ENCODE measurements at places on chromosomes 7 and 10. TPM values are rescaled to one million over a fixed set of nuclear protein-coding genes. Genes with fewer than 3 reads are reported as not detected.

- no peak for DNase-seq
These were observed 35.2 kb downstream of the CCDC71L start for GRCh38 chr7:106625678-106626301.

Gene CADPS2
- total RNA-seq: not detected

DNA sequence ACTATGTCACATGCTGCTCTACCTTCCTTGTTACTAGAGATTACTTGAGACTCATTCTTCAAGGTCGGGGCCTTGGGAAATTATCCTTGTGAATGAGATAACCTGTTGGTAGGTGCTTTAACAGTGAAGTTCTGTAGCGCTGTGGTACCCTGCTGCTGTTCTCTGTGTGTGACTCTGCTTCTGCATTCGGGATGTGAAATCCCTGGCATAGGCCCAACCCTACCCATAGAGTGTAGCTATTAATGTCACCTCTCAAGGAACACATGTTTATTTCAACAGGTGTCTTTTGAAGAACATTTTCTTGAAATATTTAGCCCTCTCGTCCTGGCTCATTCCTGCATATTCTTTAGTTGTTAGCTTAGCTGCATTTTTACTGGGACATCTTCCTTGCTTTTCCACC is 41.8 kb upstream of the TMEM236 start:
- DNase-seq: no peak

DNA sequence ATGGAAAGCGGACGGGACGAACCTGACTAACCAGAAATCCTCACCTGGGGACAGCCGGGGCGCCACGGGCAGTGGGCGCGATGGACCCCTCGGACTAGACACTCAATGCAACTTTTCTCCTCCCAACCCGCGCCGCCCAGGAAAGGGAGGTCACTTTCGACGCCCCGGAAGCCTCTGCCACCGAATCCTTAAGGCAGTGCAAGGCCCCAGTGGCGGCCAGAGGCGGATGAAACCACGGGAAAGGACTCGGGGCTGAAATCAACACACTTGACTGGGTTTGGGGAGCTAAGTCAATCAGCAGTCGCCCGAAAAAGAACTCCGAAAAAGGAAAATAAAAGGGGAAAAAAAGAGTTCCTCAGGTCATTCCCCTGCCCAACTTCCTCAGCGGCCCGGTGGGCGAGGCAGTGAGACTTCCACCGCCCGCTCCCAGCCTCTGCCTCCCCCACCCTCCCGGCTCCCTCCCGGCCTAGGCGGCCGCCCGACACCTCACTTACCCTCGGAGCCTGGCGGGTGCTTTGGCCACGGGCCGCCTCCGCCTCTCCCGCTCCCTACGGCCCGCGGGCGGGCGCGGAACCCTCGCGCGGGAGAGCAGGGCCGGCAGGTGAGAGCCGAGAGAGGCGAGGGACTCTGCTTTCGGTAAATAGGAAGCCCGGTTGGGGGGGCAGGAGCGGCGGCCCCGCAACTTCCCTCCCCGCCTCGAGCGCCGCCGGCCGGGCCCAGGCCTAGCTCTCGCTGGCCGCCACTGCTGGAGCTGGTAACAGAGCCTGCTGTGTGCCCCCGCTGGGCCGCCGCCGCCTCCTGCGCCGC is 518 bp downstream of the WAPL start:
- DNase-seq: peak; percentile 32

DNA sequence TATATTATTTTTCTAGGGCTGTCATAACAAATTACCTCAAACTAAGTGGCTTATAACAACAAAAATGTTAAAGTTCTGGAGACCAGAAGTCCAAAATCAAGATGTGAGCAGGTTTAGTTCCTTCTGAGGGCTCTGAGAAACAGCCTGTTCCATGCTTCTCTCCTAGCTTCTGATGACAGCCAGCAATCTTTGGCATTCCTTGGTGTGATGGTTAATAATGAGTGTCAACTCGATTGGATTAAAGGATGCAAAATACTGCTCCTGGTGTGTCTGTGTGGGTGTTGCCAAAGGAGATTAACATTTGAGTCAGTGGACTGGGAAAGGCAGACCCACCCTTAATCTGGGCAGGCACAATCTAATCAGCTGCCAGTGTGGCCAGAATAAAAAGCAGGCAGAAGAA is 26.3 kb upstream of the TNKS2 start:
- DNase-seq: no peak

GRCh38 chr7:128869138-128869943 is 6.7 kb downstream of the ATP6V1F start:
- DNase-seq: peak; percentile 63

Gene HGF
- total RNA-seq: not detected

- no peak for DNase-seq
These were observed 4.8 kb downstream of the NUB1 start for GRCh38 chr7:151346470-151346769.

DNA sequence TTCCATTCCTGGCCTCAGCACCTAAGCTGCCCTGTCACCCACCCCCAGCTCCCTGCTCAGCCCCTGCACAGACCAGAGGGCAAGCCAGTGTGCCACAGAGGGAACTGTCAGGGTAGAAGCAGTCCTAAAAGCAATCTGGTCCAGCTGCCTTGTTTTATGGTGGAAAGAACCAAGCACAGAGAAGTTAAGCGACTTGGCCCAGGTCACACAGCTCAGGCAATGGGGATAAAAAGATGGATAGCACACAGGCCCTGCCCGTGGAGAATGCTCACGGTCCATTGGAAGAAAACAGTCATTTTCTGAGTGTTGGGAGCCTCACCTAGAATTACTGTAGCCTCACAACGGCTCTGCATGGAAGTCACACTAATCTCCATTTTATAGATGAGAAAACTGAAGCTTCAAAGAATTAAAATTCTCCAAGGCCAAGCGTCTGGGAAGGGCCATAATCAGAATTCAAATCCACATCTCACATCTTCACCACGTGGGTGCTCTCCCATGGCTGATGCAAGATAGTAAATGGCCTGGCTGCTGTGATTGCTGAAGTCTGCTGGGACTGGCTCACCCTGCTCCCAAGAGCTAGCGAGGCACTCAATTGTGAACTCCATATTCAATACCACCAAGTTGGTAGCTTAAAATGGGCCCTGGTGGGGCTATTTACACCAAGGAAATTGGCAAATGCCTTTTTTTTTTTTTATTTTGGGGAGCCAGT is 26.8 kb downstream of the C10orf105 start:
- no peak for DNase-seq

GRCh38 chr10:77173615-77174461 is 463.8 kb downstream of the KCNMA1 start:
- peak; percentile 49 for DNase-seq

GRCh38 chr10:117242463-117242832 is 1.5 kb downstream of the SLC18A2 start:
- no peak for DNase-seq

Gene TMEM213
- total RNA-seq: not detected

Gene ASB13
- total RNA-seq: 8.0 TPM

GRCh38 chr7:77524731-77525130 is 12.4 kb upstream of the PTPN12 start:
- no peak for DNase-seq

GRCh38 chr10:11004144-11005077 is 13.3 kb upstream of the CELF2 start:
- DNase-seq: no peak

DNA sequence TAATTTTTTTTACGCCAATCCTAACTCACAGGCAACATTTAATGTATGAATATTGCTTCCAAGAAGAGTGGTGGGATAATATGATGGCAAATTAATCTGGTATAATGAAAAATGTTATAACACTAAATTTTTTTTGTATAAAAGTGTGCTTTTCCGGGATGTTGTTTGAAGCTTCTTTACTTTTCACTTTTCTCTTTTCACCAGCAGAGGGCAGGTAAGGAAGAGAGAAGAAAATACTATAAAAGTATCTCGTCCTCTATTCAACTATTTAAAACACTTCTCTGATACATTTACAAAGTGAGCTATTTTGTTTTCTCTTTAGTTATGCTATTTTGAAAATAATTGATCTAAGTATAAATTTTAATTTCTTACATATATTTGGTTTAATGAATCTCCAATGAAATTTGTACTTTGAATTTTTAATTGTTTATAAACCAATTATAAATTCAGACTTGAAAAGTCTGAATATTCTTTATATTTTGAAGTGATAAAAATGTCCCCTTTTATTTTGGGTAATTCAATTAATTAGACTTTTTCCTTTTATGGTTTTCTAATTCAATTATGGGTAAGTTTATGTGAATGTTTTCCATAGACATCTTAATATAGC is 20.7 kb upstream of the CFTR start:
- DNase-seq: no peak

DNA sequence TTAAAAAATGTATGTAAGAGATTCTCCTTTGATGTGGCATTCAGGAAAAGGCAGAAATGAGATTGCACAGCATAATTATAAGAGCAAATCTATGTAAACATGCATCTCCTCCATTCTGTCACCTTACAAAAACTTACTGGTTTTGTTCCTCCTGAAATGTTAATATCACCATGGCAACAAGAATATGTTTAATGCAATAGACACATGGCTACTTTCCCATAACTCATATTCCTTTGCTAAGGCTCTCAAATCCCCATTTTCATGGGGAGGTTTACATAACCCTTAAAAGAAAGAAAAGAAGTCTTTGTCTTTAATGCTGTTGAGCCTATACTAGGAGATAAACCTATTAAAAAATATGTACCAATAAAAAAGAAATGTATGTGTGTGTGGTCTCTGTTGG is 136.2 kb downstream of the ANK3 start:
- DNase-seq: no peak

GRCh38 chr10:72223743-72224101 is 7.6 kb upstream of the ASCC1 start:
- DNase-seq: no peak

DNA sequence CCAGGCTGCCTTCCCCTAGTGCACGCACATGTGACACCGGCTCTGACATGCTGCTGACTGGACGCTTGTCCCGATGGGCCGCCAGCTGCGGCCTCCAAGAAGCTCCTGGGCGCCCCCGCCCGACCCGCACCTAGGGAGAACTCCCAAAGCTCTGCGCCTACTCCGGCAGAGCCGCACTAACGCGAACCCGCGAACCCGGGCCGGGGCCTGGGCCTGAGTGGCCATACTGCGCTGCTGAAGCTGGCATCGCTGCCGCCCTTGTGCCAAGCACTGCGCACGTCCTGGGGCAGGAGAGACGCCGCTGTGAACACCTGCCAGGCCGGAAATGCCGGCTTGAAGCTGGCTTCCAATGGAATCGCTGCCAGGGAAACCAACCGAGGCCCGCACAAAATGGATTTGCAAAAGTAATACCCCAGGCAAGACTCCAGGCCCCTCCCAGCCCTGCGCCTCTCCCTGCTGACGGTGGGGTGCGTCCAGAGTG is 85.1 kb downstream of the WASHC2A start:
- no peak for DNase-seq

Gene HOXA4
- not detected for total RNA-seq

Gene GRID2IP
- 0.05 TPM for total RNA-seq

Gene GIMAP6
- total RNA-seq: 160 TPM
